Stimulated activated CD4-positive, alpha-beta T cell treated with anti-CD3 and anti-CD28 coated beads, Interleukin-2, amount 100 ng/mL, for 24 hours (primary cell): ENCODE measurements at places on chromosomes 7 and 10.

- peak; percentile 48 for DNase-seq
Observed at GRCh38 chr10:79400146-79401004, 45.0 kb downstream of the ZCCHC24 start.

DNA sequence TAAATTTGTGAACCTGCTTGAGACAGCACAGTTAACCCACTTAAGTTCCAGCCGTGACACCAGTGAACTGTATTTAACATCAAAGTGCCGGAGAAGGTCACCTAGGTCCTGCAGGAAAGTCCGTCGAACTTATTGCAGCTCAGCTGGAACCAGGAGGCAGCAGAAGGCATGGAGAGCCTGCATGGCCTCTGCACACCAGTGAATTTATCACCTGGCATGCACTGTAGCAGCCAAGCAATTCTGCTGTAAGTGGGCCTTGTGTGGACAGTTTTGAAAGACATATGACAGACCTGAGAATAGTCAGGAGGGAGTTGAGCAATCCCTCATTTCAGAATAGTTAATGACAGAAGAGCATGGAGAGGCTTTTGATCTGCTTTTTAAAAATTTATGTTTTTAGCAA, 108.8 kb downstream of the PLXDC2 start:
- DNase-seq = no peak

GRCh38 chr7:93119191-93119905, 1.6 kb upstream of the SAMD9 start:
- DNase-seq = no peak

DNA sequence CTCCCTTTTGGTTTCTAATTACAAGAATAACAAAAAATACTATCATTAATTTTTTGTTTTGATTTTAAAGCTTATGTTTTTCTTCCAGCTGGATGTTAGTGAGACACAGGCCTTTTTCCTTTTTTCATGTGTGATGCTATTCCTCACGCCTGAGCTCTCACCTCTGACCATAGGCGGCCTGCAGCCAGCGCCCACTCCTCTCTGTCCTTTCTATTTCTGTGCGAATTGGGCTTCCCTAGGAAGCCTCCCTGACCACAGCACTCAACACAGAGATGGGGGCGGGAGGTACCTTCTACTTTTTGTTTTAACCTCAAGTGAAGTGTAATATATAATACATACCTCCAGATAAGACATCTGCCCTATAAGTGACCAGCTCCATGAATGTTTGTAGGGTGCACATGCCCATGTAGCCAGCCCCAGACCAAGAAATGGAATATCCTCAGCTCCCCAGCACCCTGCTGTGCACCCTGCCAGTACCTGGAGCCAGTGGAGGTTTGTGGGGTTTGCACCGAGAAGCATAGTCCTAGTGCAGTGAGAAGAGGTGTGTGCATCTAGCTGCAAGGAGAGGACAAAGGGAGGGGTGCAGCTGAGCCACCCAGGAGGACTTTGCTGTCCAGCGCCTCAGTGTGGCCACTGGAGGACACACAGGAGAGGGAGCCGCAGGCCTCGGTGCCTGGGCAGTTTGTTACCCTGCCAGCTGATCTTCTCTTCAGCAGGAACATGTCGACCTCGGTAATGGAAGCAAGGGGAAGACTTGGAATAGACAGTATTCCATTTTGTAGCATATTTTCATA, 38.5 kb downstream of the BNIP3 start:
- DNase-seq = no peak

GRCh38 chr7:40186586-40186985, 51.8 kb downstream of the SUGCT start:
- no peak for DNase-seq

DNA sequence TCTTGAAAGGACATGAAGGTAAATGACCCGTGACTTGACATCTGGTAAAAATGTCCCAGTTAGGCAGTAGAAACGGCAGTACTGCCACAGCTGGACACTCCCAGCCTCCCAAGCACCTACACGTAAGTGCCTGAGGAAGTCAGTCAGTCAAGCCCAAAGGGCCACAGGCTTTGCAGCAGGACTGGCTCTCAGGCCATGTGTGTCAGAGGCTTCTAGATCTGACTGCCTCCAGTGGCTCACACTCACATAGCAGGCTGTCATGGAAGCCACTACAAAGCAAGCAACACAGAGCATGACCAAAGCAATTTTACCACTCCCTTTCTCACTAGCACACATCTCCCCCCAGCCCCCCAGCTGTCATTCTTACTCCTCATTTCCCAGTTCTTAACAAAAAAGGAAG, 17.8 kb upstream of the CCNJ start:
- no peak for DNase-seq
